ENCODE measurements at places on chromosomes 2 and 18.

DNA sequence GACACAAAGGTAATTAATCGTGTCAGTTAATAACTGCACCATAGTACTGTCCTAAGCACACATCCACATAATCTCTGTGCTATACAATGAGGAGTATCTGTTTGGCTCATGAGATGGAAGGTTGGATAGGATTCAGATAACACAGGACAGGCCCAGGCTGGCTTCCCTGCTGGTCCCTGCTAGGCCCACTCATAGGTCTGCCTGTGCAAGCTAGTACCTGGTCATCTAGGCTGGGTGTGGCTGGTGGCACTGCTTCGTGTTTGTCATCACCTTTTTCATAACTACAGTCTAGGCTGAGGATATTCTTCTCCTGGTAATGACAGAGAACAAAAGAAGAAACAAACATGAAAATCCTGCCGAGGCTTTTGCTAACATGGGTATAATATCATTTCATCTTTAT lies 392.8 kb downstream of the TRIB2 start:
- DNase-seq: no peak

- DNase-seq: no peak
Observed at GRCh38 chr18:48590678-48591077, 51.8 kb downstream of the CTIF start.

- no peak for DNase-seq
Observed at GRCh38 chr2:71223767-71224333, 3.1 kb downstream of the PAIP2B start.

GRCh38 chr18:24766376-24766775 lies 305.9 kb downstream of the HRH4 start:
- no peak for DNase-seq

- no peak for DNase-seq
Observed at GRCh38 chr2:157036726-157037125, 220.8 kb upstream of the GALNT5 start.

DNA sequence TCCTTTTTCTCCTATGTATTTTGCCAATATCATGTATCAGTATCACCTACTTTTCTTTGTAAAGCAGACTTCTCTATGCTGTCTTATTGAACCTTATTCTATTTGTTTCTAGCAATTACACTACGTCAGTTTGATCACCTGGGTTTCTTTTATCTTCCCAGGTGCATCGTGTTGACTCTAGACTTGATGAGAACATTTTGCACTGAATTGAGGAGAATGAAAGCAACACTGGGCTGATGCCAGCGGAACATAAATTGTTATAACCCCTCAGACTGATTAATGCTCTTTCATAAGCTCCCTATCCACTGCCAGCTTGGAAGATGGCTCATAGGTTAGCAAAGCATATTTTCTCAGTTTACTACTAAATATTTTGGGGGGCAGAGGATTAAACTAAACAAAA lies 140.6 kb downstream of the EPHA4 start:
- no peak for DNase-seq

- no peak for DNase-seq
Observed at GRCh38 chr2:31831585-31831984, 179.2 kb downstream of the MEMO1 start.

DNA sequence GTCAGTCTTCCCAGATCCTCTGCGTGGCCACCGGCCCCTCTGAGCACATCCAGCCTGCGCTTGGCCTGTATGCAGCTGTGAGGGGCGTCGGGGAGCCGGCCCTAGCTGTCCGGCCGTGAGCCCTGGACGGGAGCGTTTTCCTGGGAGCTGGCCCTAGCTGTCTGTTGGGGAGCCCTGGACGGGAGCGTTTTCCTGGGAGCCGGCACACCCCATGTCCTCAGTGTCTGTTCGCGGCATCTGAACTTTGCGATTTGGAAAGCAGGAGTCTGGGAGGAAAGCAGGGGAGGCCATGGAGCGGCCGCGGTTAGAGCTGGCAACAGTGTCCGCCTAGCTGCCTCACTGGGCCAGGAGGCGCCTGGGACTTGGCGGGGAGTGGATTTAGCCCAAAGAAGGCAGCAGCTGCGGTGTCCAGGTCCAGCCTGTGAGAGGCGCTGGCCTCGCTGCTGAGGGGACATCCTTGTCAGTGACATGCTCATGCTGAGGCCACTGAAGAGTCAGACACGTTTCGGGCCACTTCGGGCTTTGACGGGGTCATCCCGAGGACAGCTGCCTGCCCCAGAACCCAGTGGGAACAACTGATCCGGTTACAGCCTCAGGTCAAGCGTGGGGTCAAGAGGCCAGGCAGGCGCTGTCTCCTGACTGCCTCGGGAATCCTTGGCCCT lies 75.8 kb downstream of the KCNG2 start:
- no peak for DNase-seq

DNA sequence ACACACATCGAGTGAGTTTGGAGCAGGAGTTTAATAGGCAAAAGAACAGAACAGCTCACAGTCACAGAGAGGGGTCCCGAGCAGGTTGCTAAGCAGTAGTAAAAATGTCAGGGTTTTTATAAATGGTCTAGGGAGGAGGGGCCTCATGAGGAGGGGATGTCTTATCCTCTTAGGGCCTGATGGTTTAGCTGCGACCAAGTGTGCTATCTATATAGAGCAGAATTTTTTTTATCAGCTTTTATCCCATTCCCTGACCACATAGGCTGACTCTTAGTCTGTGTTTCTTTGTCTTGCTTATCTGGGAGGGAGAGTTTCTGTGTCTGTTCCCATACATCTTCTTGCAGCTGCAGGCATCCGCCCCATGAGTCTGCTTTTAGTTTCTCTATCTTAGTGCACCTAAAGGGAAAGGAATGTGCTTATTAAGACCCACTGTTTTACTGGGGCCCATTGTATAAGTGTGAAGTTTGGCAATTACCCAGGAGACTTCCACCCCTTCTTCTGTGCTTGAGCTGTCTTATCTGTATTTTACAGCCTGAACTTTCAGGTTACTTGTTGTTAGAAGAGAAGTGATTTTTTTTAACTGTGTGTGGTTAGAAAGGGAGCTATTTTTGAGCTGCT lies 30.4 kb upstream of the GMCL1 start:
- no peak for DNase-seq

DNA sequence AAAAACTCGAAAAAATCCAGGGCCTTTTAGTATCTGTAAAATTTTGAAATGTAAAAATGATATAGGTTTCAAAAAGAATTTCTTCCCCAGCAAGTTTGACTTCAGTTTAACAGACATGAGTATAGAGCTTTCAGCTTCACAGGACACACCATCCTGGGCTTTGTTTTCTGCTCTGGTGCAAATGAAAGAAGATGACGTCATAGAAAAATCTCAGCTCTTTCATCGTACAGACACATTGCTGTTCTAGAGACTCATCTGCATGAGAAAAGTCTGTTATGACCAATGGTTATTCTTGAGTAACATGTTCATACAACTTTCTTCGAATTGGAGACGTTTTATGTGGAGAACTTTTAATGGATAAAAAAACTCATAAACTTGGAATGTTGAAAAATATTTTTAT lies 111.7 kb upstream of the DYNAP start:
- no peak for DNase-seq

- no peak for DNase-seq
Observed at GRCh38 chr2:38168710-38169480, 92.9 kb upstream of the CYP1B1 start.

DNA sequence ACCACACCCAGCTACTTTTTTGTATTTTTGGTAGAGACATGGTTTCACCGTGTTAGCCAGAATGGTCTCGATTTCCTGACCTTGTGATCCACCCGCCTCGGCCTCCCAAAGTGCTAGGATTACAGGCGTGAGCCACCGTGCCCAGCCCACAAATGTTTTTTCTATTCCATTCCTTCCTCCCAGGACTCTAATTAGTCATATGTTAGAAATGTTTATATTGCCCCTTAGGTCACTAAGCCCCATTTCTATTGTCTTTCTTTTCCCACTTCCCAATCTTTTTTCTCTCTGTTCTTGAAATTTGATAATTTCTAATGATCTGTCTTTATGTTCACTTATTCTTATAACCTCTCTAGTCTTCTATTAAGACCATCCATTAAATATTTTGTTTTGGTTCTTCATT lies 31.3 kb upstream of the CDCA7 start:
- DNase-seq: no peak

GRCh38 chr2:201965550-201965949 lies 68.1 kb upstream of the FZD7 start:
- DNase-seq: no peak

Measured in GM13976 (cell line).